Eye (tissue), 1 donor: ENCODE measurements at places on chromosomes 3 and 15.

DNA sequence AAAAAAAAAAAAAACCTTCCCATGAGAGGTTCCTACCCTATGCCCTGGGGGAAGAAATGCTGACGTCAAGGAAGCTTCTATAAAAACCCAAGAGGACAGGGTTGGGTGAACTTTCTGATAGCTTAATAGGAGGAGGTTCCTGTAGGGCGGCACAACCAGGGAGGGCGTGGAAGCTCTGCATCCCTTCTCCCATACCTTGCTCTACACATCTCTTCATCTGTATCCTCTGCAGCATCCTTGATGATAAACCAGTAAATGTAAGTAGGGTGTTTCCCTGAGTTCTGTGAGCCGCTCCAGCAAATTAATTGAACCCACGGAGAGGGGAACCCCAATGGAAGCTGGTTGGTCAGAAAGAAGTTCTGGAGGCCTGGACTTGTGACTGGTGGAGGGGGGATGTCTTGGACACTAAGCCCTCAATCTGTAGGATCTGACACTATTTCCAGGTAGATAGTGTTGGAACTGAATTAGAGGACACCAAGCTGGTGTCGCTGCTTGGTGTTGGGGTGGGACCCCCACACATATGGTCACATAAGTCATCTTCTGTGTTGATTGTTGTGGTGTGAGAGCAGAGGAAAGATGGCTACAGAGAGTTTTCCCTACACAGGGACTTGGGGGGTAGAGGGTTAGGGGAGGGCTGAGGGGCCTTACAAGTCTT is 91.5 kb downstream of the ST6GAL1 start:
- DNase-seq = no peak

DNA sequence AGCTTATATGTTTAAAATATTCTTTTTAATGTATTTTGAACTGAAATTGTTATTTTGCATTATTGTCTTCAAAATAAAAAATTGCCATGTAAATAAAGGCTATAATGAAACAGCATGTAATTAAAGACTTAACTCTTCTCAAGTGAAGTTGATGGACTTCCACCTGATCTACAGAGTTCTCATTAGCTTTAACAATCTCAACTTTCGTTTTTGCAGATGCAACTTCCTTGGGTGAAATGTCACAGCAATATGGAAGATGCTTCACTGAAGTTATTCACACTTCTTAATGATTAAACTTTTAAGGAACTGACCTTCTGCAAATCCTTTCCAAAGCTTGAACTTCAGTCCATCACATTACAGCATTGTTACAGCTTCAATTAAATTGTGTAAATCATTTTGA is 63.6 kb downstream of the OSTN start:
- no peak for DNase-seq

- no peak for DNase-seq
These were observed 1.3 kb downstream of the HHLA2 start for GRCh38 chr3:108297647-108298046.

GRCh38 chr15:77064539-77065308 is 6.2 kb downstream of the TSPAN3 start:
- DNase-seq = no peak

DNA sequence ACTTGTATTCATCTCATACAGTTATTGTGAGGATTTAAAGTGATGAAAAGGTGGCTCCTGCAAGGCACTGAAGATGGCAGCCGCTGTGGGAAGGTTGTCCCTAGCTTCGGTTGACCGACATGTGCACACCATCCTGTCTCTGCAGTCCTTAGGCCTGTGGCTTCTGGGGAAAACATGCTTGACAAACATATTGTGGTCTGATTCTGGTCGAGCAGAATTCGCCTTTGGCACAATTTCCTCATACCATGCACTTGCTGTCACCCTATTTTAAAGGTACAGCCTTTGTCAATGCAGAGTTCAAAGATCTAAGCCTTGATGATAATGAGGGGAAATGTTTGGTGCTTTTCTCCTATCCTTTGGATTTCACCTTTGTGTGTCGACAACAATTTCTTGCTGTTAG is 50.9 kb downstream of the PRICKLE2 start:
- DNase-seq = no peak

DNA sequence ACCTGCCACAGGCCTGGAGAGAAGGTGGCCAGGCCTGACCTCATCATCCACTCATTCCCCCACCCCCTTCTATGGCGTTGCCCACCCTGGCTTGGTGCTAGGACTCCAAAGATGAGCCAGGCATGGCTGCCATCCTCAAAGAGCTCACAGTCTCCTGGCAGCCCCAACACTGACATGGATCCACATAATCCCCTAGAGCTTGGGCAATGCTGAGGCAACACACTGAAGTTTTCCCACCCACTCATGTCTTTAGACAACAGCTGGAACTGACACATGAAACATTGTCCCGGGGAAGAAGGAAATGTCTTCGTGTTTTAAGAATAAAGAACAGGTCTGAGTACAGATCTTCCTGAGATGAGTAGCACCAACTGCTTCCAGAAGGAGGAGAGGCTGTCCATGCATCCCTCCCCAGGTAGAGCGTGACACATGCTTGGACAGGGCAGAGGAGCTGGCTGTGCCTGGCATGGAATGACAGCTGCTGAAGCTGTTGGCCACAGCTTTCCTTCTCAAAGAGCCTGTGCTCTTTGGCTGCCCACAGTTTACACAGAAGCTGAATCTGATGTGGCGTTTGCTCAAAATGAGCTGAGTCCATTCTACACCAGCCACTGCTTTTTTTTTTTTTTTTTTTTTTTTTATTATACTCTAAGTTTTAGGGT is 70.1 kb downstream of the HOMER2 start:
- DNase-seq = no peak

GRCh38 chr3:151436675-151437446 is 24.0 kb downstream of the IGSF10 start:
- peak; percentile 29 for DNase-seq

- DNase-seq = no peak
These were observed 9.9 kb upstream of the KCNMB2 start for GRCh38 chr3:178526291-178526690.

DNA sequence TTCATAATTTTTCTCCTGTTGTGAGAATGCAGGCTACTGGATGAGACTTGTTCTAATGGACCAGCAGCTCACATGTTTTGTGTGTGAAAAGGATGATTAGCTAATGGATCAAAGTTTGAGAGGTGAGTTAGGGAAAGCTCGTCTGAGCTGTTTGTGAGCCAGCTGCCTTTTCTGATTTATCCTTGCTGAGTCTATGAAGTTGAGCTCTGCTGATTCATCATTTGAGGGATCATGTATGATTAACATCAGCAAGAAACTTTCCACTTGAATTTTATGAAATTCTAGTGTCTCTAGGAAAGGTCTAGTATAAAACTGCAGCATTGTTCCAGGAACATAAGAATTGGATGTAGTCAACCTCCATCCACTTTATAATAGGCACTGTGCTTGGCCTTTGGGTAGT is 698.7 kb downstream of the NTRK3 start:
- DNase-seq = no peak

DNA sequence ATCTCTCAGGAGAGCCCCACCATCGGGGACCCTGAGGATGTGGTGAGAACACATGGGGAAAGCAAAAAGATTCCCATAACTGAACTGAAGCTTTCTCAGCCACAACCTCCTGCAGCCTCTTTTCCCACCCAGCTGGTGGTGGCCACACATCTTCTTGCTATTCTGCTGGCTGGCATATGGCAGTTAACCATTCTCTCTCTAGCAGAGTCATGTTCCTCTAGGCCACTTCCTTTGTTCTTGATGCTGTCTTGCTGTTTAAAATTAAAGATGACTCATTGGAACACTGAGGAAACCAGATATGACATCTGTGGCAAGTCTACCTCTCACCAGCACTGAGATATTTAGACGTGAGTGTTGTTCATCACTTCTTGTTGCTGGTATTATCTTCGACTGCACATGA is 180.3 kb upstream of the ROBO2 start:
- no peak for DNase-seq

- DNase-seq = no peak
These were observed 209.9 kb downstream of the NTRK3 start for GRCh38 chr15:88046576-88047129.

GRCh38 chr15:56353740-56354139 is 11.5 kb upstream of the TEX9 start:
- no peak for DNase-seq

- no peak for DNase-seq
These were observed 70.0 kb downstream of the MTHFS start for GRCh38 chr15:79826800-79827199.

DNA sequence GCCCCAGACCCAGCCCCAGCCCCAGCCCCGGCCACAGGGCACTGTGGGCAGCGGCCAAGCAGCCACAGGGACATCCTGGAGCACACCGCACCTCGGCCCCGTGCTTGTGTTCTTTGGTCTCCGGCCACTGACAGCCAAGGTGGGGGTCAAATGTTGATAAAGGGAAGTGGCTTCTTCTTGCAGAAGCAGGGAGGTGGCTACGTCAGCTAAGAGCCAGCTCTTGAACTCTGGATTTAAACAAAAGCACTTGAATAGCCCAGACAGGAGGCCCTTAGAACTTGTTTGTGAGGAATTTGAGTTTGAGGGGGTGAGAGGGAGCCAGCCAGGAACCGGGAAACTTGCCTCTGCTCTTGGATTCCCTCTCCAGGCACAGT is 135.8 kb upstream of the ABHD17C start:
- DNase-seq = no peak

DNA sequence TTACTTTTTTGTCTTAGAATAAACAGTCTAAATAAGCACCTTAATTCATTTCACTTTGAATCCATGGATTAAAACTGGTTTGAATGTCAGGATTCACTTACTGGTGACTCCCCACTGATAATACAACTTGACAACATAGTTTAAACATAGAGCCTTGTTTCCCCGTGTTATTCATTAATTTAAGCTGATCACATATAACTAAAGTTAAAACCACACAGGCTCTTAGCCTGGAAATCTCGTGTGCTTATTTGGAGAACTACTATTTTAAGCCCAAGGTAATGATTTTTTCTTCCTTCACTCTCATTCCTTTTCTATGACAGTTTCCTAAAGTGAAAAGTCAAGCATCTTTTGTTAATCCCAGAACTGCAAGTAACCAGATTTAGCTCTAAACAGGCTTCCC is 64.2 kb downstream of the HACD2 start:
- DNase-seq = no peak

DNA sequence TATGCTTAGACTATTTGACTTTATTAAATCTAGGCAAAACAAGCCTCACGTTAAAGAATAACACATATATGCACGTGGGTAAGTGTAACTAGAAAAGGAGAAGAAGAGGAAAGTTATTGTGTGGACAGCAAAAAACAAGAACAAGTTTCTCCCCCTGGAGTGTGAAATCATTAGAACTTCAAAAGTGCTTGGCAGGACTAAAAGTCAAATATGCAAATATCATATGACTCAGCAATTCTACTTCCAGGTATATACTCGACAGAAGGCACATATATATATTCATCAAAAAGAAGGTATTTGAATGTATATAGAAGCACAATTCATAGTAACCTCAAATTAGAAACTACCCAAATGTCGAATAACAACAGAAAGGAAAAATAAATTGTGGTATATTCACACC is 68.9 kb upstream of the STXBP5L start:
- DNase-seq = no peak

- DNase-seq = peak; percentile 92
These were observed 5.1 kb upstream of the CYP8B1 start for GRCh38 chr3:42880601-42881451.

DNA sequence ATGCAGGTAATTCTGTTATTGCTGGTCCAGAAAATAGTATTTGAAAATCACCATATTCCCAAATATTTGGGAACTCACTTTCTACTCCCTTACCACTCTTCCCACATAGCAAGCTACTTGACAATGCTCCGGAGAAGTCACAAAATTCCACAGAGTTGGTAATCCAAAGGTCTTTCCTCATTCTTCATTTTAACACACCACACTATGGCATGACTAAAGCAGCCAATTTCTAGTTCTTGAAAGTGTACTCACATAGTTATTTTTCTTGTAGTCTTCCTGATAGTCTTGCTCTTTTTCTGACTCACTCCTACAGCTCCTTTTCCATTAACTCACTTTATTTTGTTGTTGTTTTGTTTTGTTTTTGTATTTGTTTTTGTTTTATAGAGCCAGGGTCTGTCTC is 67.2 kb downstream of the MYO9A start:
- no peak for DNase-seq

DNA sequence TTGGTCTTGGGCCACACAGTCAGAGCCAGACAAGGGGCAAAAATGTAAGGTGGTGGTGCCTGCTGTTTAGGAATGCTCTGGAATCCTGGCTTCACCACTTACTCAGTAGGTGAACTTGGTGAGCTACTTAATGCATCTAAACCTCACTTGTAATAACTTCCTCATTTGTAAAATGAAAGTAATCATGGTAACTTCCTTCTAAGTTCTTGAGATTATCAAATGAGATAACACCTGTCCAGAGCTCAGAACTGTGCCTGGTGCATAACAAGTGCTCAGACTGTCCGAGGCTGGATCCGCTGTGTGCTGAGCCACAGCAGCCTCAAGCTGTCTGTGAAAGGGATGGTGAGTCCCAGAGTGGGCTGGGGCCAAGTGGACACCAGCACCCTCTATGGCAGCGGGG is 62.8 kb upstream of the KY start:
- no peak for DNase-seq

DNA sequence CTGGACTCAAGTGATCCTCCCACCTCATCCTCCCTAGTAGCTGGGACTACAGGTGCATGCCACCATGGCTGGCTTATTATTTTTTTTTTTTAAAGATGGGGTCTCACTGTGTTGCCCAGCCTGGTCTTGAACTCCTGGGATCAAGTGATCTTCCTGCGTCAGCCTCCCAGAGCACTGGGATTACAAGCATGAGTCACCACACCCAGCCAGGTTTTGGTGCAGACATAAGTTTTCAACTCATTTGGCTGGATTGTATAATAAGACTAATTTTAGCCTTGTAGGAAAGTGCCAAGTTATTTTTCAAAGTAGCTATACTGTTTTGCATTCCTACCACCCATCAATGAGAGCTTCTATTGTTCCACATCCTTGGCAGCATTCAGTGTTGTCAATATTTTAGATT is 32.1 kb downstream of the BUB1B start:
- DNase-seq = no peak

GRCh38 chr3:78140866-78141265 is 1101.0 kb downstream of the ROBO2 start:
- DNase-seq = no peak

DNA sequence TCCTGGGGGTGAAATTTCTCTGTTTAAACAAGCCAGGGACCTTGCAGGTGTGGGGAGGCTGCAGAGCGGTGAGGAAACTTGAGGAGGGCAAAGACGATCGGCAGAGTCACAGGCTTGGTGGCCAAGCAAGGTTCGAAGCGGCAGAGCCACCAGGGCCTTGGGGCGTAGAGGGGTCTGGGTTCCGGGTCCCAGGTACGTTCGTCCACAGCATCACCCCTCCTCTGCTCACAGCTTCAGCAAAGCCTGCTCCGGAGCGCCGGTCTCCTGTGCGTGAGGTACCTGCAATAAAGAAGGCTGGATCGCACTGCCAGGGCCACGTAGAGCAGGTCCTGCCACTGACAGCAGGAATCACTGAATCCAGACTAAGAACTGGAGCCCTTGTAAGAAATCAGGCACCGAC is 66.8 kb upstream of the PCSK6 start:
- no peak for DNase-seq

GRCh38 chr3:72160351-72160750 is 375.4 kb upstream of the PROK2 start:
- DNase-seq = no peak
